ENCODE measurements at places on chromosomes 3 and 15.

- no peak for DNase-seq
Observed at GRCh38 chr3:99706410-99706809, 68.0 kb downstream of the COL8A1 start.

DNA sequence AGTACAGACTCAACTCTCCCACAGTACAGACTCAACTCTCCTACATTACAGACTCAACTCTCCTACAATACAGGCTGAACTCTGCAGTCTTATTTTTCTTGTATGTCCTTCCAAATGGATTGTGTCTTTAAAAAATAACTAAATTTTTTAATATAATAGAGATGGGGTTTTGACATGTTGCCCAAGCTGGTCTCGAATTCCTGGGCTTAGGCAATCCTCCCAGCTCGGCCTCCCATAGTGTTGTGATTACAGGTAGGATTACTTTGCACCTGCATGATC is 31.2 kb upstream of the UBXN7 start:
- DNase-seq: no peak

DNA sequence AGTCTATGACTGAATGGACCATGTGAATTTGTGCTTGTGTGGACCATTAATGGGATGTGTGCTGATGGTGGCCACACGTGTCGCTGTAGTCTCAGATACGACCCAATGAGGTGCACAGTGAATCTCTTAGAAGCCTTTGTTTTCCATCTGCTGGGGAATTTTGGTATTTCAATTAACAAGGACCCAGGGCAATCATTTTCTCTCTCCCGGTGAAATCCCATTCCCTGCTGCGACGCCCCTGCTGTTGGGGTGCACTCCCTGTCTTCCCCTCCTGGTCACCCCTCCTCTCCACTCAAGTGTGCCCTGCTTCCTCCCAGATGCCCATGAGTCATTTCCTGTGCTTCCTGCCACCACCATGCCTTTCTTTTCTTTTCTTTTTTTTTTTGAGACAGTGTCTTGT is 32.7 kb downstream of the EBLN2 start:
- DNase-seq: no peak

DNA sequence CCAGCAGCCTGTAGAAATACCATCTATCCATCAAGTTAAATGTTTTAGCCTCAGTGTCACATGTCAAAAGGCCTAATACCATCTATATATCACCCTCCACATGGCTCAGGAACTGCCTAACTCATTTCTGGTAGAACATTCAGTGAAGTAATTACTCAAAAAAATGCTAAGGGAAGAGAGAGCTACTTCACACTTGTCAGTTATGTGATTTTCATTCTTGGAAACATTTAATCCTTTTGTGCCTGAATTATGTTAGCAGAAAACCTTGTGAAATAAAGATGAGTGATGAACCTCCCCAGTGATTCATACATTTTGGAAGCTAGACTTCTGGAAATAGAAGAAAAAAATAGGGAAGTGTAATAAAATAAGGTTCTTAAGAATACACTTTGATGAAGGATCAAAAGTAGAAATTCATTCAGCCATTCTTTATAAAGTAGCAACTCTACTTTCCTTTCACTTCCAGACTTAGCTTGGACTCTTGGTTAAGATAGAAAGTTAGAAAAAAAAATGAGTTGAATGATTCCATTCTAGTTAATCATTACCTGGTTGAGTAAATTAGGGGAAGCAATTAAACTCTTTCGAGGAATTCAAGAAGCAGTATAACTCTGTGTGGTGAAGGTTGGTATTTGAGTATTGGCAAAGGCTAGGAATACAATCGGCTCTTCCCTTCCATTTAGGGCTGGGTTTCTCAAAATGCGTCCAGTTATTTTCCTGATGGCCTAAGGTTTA is 3.6 kb downstream of the OTOL1 start:
- no peak for DNase-seq

DNA sequence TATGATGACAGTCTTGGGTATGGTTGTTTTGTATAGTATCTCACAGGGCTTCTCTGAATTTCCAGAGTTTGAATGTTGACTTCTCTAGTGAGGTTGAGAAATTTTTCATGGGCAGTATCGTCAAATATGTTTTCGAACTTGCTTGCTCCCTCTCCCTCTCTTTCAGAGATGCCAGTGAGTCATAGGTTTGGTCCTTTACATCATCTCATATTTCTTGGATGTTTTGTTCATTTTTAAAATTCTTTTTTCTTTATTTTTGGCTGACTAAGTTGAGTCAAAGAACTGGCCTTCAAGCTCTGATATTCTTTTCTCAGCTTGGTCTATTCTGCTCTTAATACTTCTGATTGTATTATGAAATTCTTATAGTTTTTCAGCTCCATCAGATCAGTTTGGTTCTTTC is 282.3 kb upstream of the NECTIN3 start:
- no peak for DNase-seq

All from activated naive CD8-positive, alpha-beta T cell treated with anti-CD3 and anti-CD28 coated beads, Interleukin-2, amount 50 U/mL, for 16 hours (primary cell).